ENCODE measurements at places on chromosomes 16 and 17.

GRCh38 chr16:89314854-89315253, 97.4 kb downstream of the ZNF778 start:
- no peak for DNase-seq

DNA sequence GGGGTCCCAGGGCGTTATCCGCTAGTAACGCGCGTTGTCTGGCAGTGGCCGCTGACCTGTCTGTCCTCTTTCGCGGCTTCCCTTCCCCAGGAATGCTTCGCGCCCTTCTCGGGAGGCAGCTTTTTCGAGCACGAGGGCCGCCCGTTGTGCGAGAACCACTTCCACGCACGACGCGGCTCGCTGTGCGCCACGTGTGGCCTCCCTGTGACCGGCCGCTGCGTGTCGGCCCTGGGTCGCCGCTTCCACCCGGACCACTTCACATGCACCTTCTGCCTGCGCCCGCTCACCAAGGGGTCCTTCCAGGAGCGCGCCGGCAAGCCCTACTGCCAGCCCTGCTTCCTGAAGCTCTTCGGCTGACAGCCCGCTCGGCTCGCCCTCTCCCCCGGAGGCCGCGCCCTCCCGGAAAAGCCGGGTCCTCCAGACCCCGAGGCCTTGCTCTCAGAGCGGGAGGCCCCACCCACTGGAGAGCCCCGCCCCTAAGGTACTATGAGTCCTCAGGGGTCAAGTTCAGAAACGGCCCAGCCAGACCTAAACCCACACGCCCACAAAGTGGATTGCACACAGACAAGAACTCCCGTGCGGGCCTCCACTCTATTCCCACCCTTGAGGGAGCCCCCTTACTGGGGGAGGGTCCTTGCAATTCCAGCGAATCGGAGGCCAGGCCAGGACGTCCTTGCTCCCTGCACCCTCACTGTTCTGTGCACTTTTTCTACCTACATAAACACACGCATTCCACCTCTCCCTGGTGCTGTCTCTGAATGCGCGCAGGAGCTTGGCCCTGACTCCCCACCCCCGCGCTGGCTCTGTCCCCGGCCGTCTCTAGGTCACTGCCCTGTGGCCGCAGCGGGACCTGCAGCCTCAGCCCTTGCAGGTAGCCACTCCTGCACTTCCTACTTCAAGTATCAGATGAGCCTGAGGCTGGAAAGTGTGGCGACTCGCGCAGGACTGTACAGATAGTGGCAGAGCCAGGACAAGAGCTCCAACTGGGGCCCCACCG, 5.4 kb upstream of the SLC5A2 start:
- no peak for DNase-seq

DNA sequence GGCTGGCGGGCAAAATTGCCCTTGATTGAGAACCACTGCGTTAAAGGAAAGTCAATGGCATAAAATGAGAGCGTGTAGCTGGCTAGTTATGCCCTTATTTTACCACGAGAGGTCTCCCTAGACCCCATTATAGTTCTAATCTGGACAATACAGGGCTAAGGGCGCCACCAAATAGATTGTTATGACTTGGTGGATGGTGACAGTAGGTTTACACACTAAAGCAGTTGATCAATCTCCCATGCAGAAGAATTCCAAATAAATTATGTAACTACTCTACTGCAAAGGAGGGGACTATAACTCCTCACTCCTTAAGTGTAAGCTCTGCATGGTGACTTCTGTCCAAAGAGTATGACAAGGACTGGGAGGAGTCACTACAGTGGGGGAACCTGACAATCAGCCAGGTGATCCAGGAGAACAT, 20.4 kb upstream of the YPEL2 start:
- DNase-seq: peak; percentile 45

DNA sequence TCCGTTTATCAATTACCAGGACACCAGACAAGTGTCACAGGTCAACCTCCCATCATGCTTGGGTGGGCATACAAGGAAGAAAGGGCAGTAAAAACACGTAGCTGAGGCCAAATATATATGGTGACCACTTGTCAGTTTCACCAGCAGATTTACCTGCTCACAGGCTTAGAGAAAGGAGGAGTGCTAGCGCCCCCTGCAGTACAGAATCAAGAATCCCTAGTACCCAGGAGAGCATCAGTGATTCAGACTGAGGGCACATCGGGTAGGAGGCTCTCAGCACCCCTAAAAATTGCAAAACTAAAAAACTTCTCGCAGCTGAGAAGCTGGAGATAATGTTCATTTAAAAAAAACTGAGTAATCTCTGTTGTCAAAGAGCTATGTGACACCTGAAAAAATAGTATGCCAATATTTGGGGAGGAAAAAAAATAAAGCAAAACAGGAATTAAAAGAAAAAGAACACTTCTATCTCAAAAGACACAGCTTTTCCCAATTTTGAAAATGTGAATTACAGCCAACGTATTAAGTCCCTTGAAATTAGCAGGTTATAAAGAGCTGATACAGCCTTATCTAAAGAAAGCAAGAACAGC, 21.2 kb upstream of the MON1B start:
- peak; percentile 26 for DNase-seq

- DNase-seq: no peak
Observed at GRCh38 chr16:266258-267164, 9.2 kb downstream of the RGS11 start.

GRCh38 chr16:80614908-80615671, 74.3 kb downstream of the DYNLRB2 start:
- no peak for DNase-seq

DNA sequence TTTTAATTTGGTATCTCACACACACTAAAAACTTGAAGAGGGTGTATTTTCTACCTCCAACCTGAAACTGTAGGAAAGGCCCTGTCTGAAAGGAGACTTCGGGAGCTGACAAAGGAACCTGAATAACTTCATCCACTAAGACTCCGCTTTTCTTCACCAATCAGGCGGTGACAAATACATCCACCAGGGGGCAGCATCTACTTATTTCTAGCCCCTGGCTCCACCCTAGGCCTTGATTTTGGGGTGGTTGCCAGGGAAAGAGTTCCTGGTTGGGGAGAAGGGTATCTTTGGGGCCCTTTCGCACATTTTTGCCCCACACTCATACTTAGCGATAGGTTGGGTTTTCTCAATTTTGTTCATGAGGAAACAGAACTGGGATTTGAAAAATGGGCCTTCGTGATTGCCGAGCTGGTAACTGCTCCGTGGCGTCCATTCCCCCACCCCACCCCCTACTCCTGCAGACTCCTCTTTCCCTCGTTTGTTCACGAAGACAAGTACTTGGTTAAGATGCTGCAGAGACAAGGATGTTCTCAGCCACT, 4.8 kb upstream of the ARL4D start:
- DNase-seq: peak; percentile 54

- no peak for DNase-seq
Observed at GRCh38 chr17:69245617-69246016, 17.0 kb upstream of the ABCA10 start.

GRCh38 chr16:31438414-31438813, 4.2 kb downstream of the ZNF843 start:
- no peak for DNase-seq

DNA sequence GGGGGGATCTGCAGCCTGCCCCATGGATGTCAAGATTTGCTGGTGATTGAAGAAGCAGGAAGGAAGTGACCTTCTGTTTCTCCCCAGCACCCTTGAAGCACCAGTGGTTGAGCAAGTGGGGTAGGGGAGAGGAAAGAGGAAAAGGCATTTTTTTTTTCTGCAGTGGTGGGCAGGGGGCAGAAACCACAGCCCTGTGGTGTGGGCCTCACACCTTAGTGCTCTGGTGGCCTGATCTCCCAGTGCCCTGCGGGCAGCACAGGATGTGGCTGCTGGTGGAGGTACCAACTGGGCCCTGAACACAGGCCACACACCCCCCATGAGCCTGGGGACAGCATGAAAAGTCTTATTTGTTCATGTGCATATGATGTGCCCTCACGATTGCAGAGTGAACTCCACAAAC, 7.1 kb downstream of the ITGAD start:
- DNase-seq: no peak

- DNase-seq: no peak
Observed at GRCh38 chr16:53626811-53627210, 76.8 kb downstream of the RPGRIP1L start.

- DNase-seq: no peak
Observed at GRCh38 chr17:77832180-77832560, 126.3 kb upstream of the TNRC6C start.

DNA sequence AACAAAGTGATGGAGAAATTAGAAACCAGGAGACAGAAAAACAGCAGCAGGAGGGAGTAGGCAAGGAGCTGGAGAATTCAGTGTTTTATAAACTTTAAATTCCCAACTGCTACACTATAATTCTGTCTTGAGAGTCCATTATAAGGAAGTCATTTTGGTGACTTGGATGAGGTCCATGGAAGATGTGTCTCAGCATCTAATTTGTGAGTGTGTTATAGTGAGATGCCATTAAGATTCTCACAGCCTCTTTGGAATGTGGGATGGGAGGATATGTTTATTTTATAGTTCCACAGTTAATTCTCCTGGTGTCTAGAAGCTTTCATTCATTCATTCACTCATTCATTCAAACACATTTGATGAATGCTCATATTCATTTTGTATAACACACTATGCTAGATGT, 206.0 kb upstream of the MYOCD start:
- DNase-seq: no peak

DNA sequence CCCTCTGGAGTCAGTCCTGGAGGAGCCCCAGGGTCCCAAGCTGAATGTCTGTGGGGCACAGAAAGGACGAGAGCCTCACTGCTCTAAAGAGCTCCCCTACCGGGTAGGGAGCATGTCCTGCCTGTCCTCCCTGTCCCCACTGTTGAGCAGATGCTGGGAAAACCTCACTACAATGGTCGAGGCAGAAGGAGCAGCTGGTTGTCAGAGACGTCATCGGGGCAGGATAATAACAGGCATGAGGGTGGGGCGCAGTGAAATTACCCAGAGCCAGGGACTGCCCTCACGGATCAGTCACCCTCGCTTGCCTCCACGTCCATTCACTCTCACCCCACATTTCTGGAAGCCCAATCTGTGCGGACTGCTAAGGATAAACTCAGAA, 538 bp downstream of the TM4SF5 start:
- no peak for DNase-seq

DNA sequence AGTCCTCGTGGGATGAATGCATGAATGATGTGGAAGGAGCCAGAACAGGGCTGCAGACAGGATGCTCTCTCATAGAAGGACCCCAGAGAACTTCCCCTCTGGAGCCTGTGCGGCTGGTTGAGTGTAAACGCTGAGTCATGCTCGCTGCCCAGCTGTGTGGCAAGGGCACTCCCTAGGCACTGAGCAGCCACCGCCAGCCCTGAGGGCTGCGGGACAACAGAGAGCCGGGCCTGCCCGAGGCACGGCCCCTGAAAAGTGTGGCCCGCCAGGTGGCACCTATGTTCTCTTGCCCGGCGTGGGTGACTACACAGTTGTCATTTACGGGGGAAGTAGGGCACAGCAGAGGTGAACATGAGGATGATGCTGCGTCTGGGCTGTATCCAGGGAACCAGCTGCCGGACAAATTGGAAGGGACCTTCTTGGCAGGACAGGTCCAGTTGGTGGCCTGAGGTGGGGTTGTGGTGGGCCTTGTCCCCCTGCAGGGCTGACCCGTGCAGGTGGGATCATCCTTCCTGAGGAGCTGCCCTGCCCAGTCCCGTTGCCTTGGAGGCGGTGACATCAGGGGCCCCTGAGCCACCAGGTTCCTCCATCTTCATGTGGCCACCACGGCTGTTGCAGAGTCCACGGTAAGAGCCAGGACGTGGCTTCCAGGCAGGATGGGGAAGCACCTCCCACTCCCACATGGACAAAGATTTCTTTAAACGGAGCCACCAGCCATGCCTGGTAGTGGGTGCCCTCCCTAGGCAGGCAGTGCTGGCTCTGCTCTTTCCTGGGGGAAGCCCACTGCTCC, 94.8 kb upstream of the CBX4 start:
- no peak for DNase-seq

DNA sequence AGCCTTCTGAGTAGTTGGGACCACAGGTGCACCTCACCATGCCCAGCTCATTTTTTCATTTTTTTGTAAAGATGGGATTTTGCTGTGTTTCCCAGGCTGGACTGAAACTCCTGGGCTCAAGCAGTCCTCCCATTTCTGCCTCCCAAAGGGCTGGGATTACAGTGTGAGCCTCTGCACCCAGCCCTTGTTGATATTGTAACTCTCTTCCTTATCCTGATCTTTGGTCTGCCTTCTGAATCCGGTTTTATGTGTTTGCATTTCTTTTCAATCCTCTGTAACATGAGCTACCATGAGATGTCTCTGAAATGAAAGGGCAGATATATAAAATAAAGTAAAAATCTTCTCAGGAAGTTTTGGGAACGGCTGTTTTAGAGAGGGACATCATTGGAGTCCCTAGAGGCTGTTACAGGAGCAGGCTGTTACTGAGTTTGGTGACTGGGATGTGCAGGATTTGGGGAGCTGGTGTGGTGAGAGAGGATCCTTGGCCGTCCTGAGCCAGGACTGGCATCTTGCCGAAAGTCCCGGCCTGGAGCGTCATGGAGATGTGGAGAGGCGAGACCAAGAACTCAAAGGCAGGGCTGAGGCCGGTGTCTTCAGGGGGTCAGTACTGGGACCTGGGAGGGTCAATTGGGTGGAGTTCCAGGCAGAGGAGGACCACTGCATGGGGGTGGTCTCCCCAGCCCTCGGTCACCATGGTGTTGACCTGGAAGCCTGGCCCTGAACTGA, 39.4 kb downstream of the ATP2C2 start:
- no peak for DNase-seq

- no peak for DNase-seq
Observed at GRCh38 chr16:61645561-61645960, 390.7 kb downstream of the CDH8 start.

DNA sequence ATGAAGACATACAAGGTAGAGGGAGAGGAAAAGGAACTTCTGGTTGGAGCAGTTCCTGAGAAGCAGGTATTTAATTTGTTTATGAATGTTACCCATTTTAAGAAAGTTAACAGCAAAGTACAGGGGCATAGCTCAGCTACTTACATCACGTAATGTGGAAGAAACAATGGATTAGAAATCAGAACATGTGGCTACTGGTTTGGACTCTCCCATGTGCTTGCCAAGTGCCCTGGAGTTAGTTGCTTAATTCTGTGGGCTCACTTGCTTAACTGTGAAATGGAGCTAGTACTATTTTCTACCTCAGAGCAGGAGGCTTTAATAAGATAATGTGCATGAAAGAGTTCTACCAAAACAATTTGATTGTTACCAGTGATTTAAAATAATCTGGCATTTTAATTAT, 27.3 kb downstream of the RSPRY1 start:
- no peak for DNase-seq

GRCh38 chr17:78857266-78857665, 16.7 kb upstream of the USP36 start:
- no peak for DNase-seq

- no peak for DNase-seq
Observed at GRCh38 chr16:71851746-71852145, 6.0 kb downstream of the ATXN1L start.

DNA sequence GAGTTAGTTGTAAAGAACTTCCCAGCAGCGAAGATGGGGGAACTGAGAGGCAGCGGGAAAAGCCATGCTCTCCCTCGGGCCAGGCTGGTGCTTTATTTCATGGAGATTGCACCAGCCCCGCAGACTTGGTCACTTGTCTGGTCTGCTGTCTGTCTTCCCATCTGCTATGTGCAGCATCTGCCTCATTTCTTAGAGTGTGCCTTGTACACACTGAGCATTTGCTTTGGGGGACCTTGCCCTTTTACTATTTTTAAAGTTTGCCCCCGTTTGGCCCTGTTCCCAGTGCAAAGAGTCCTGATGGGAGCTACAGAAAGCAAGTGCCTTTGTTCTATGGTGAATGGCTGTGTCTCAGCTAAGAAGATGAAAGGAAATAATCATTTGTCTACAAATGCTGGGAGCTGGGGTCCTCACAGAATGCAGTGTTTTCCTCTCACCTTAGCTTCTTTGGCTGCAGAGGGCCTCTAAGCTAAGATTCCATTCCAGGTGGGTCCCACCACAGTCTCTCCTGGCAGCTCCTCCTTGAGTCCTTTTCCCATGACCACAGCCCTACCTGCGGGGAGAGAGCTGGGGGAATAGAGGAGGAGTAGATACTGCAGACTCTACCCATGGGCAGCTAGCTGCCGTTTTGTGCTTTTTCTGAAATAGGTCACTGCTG, 25.1 kb upstream of the CNOT1 start:
- DNase-seq: no peak

Data from NCI-H524 treated with DMSO at 0.1 percent for 48 hours (cell line).